ENCODE measurements at places on chromosomes 7 and 10.

GRCh38 chr7:4066206-4066605, 615.9 kb upstream of the FOXK1 start:
- no peak for DNase-seq

DNA sequence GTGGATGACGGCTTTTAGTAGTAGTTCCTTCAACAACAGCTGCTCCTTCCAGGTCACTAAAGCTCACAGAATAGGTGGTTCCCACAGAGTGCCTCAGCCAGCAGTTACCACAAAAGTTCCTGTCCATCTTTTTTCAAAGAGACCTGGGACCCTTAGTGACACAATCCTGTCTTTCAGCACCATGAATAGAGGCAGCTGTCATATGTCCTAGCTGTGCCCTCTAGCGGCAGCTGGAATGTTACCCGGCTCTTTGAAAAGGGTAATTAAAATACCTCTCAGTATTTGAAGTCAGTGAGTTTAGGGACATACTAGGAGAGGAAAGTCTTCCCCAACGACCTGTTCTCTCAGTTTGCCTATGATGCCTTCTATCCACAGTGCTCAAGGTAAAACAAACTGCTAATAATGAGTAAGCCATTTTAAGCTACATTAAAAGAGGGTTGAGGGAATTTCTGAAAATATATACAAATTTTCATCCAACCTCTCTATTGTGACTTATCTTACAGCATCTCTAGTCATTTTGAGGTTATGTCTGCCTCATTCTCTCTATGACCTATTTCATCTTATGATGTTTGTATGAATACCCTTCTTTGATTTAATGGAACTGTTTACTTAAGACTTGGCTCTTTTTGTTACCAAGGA, 290.8 kb downstream of the NXPH1 start:
- no peak for DNase-seq

DNA sequence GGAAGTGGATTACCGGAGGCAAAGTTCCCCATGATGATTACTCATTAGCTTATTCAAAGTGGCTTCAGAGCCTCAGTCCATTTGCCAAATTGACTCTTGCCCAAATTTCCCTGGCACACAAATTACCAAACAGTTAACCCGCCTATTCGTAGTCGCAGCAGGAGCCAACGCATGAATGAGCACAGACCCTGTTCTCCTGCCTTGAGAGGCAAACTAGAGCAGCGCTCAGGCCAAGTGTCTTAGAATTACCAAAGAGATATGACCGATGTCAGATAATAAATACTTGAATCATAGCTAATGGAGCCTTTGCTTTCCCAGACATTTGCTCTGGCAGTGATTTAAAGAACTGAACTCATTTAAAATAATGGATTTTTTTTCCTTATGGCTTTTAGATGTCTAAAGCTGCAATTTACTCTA, 64.9 kb downstream of the CTTNBP2 start:
- no peak for DNase-seq

DNA sequence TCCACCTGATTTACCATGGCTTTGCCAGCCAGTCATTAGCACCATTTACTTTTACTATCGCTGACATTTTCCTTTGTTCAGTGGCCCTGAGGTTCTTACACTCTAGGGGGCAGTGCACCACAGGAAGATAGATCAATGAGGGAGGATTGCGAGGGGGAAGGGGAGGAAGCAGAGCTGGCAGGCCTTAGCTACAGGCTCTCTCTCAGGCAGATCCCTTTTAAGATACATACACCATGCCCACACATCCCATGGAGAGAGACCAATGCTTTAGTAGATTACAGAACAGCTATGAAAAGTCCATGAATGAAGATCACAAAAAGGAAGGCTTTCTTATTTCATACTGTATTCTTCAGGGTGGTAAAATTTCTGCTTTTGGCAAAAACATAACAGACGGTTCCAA, 47.4 kb downstream of the DENND11 start:
- DNase-seq = peak; percentile 24

- DNase-seq = no peak
Measured at GRCh38 chr10:3758491-3758970, 26.5 kb downstream of the KLF6 start.

- DNase-seq = no peak
Measured at GRCh38 chr7:151371266-151371665, 29.7 kb downstream of the NUB1 start.

- DNase-seq = no peak
Measured at GRCh38 chr10:71770789-71771188, 2.5 kb downstream of the VSIR start.

GRCh38 chr7:154867068-154867467, 135.9 kb downstream of the PAXIP1 start:
- DNase-seq = no peak

DNA sequence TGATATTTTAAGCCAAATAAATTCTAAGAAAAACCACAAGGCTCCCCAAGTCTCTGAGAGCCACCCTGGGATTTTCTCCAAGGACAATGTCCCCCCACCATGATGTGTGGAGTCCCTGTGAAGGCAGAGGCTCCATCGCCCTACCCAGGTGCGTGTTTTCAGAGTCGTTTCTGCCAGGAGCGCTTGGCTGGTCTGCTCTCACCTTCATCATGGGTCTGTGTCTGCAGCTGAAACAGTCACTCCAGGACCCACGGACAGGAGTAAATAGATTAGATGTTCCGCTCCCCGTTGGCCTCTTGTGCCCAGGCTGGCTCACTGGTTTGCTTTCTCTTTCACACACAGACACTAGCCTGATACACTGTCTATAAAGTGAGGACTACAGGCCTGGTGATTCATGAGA, 217.5 kb downstream of the SFMBT2 start:
- no peak for DNase-seq

DNA sequence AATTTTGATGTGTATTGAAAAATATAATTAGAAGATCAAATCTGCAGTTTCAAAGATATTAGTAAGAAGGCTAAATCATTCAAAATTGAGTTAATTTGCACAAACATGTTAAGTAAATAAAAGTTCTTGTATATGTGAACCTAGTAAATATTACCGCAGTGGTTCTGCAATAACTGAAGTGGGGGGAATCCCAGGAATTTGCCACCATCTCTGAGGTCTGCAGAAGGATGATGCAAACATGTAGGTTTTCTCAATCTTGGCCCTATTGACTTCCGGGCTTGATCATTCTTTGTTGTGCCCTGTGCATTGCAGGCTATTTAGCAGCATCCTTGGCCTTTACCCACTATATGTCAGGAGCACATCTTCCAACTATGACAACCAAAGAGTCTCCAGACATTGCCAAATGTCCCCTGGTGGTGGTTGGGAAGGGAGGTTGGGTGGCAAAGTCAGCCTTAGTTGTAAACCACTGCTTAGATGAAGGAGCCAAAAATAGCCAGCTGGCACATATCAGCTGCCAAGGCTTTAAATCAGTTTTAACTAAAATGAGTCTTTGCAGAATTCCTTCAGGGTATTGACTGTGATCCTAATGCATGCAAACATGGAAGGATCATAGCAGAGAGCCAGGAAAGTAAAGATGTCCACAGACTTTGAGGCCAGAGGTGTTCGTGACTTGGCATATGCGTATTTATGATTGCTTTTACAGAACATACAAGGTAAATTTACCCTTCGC, 146.3 kb downstream of the TRIL start:
- DNase-seq = no peak

- no peak for DNase-seq
Measured at GRCh38 chr10:381805-382204, 246.6 kb downstream of the ZMYND11 start.

DNA sequence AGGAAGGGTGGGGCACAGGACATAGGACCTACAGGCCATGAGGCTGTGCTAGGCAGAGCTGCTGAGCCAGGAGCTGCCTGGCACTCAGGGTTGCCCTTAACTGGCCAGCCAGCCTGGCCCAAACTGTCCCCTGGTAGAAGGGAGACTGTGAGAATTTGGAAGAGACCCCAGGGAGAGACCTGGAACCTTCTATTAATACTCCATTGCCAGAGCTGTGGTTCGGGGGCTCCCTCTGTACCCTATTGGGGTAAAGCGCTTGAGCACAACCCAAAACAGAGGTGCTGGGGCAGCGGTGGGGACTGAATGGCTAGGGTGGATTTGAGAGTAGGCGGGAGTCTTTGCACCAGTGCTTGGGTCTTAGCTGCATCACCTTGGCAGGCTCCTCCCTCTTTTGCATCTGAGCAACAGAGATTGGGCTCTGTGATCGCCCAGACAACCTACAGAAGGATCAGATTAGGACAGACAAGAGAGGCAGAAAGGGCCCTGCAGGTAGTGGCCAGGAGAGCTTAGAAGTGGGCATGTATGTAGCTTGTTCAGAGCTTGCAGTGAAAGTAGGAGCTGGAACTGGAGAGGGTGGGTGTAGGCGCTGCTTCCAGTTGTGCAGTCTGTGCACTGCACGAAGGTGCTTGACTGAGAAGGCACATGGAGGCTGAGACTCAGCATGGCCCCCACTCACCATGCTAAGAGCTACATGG, 53.3 kb downstream of the ADCYAP1R1 start:
- DNase-seq = no peak

DNA sequence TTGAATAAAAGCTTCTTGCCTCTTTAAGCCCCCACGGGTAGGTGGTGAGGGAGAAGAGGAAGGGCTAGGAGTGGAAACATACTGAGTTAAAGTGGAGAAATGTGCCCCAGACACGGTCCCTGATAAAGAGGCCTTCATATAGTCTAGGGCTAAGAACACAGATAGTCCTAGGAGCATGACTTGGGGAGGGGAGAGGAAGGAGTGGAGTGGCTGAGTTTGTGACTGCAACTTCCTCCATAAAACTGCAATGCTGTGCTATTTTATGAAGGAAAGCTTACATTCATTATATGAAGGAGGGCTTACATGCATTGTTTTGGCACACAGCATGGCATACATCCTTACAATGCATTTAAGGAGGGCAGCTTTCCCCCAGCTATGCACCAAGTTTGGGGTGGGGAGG, 1129.4 kb upstream of the LRRTM3 start:
- DNase-seq = no peak

DNA sequence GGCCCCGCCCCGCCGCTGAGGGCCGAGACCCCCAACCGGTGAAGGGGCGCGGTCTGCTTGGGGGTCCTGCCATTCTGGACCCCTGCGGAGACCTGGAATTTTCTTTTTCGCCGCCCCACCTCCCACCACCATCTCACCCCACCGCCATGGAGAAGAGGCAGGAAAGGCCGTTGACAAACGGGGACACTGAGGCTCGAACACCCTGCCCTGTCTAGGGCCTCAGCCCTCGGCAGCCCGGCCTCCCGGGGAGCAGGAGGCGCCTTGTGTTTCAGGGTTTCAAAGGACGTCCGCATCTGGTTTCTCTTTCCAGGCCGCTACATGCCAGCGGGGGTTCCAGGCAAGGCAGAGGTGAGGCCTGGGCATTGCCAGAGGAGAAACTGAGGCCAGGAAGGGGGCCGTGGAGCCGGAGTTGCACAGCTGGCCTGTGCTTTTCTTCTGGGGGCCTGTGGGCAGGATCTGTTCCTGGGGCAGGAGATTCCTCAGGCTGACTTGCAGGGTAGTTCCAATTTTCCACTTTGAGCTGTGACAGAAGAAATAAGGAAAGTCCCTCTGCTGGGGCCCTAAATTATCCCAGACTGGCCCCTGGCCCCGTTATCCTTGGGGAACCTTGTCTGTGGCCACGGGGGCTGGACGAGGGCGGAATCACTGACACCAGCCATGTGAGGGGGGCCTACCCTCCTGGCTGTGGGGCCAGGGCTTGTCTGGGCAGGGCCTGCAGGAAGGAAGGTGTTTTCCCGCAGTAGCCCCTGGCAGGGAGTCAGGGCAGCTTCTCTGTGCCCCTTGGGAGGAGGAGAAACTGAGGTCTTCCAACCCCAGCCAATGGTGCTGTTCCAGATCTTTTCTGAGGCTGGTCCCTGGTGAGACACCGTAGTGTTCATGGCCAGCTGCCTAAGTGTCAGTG, 900 bp upstream of the MICALL2 start:
- no peak for DNase-seq

DNA sequence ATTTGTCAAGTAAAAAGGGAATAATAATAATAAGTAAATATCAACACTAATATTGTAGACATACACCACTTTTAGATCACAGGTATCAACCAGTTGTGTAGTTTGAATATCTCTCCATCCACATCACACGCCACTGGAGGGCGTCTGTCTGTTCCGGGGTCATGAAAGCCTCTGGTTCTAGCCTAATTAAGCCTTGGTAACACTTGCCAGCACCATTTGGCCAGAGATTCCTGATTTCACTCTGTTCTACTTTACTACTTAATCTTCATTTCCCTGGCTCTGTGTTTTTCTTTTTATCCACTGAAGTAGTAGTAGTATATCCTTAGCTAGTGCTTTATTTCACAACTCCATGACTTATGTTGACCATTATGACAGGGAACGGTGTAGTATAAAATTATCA, 285.6 kb upstream of the POM121L12 start:
- no peak for DNase-seq

DNA sequence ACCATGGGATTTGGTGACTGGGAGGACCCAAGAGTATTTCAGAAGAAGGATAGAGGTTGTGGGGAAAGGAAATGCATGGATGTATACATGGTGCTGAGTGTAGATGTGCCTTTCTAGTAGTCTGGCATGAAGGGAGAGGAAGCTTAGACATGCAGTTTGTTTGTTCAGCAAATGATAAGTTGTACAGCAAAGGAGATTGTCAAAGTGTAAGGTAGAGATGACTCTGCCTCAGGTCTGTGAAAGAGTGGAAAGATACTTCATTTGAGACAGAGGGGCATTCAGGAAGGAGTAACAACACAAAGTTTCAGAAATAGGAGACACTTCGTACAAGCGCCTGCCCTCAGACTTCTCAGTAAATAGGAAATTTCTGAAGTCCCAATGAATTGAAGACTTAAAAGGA, 152.3 kb downstream of the CELF2 start:
- no peak for DNase-seq

DNA sequence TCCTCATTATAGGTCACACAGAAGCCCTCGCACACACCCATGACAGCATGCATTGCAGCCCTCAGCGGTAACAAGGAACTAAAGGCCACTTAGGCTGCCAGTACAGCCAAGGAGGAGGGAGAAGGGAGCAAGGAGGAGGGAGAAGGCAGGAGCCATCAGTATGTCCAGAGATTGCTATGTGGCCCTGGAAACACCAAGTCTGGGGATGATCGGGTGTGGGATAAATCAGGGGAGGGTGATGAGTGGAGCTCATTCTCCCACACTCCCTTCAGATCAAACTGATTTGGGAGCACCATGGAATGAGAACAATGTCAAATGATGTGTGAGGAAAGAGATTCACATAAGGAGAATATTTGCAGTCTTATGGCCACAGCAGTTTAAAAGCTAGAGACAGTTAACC, 350.9 kb downstream of the TNS3 start:
- no peak for DNase-seq

DNA sequence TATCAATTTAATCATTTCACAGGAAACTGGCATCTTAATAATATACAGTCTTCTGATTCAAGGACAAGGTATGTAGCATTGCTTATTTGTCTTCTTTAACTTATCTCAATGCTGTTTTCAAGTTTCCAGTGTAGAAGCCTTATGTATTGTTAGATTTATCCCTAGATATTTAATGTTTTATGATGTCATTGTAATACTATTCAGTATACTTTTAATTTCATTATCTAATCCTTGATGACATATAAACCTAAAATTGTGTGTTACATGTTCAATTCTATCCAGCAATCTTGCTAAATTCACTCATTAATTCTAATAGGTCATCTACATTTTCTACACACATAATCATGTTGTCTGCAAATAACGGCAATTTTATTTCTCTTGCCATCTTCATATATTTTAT, 126.3 kb upstream of the SEC61G start:
- DNase-seq = no peak
